ENCODE measurements at places on chromosomes 5 and 9.

DNA sequence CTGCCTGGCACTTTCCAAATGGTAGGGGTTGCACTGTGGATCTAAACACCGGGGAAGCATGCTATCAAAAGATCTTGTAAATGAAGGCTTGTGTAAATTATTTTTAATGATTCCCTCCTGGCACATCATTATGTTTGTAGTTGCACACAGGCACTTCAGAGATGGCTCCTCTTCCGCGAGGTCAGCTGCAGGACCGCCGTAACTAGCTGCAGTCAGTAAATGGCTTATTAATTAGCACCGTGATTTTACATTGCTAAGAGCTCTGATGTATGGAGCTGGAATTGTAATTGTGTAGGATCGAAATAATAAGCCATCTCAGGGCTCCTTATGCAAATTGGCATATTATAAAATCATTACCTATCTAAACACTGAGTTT lies 397.6 kb upstream of the IRX1 start:
- no peak for DNase-seq

- DNase-seq, result no peak
Observed at GRCh38 chr5:76535577-76535976, 87.6 kb downstream of the F2RL2 start.

GRCh38 chr9:113682297-113682771 lies 193.8 kb upstream of the ZNF618 start:
- peak; percentile 53 for DNase-seq

DNA sequence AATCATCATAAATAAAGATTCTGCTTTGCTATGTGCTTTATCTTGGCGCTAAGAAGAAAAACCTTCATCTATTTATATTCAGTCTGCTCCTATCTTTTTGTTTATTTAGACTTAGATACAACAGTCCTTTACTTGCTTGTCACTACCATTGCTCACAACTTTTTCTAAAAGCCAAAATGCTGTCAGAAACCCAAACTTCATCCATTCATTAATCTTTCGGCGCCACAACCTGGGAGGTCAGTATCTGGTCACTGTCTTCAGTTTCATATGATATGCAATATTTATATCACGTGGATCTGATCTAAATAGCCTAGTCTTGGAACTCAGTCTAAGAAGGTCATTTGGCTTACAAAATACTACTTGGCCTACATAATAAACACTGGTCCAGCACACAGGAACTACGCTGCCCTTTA lies 159.3 kb upstream of the TARS1 start:
- DNase-seq, result no peak
